ENCODE measurements at places on chromosomes 1 and 21.

DNA sequence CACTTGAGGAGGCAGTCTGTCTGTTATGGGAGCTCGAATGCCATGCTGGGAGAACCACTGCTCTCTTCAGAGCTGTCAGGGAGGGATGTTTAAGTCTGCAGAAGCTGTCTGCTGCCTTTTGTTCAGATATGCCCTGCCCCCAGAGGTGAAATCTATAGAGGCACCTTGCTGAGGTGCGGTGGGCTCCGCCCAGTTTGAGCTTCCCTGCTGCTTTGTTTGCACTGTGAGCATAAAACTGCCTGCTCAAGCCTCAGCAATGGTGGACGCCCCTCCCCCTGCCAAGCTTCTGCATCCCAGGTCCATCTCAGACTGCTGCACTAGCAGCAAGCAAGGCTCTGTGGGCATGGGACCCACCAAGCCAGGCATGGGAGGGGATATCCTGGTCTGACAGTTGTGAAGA is 247.5 kb downstream of the LMX1A start:
- no peak for DNase-seq

DNA sequence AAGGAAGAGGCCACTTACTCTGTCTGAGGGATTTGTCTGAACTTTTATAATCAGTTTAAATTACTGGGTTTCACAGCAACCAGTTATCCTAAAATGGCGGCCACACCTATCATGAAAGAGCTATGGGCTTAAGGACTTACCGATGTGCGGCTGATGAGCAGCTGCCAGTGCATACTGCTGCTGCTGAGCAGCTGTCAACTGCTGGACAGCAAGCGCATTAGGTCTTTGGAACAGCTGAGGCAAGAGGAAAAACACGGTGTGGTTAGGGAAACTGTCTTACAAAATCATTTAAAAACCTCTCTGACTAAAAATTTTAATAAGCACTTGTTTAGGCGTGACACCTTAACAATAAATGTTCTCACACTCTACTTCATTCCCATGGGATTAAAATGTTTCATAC is 72.6 kb upstream of the SDC3 start:
- DNase-seq = no peak

GRCh38 chr1:234139966-234140365 is 233.3 kb upstream of the COA6 start:
- peak; percentile 30 for DNase-seq

GRCh38 chr1:25697435-25698217 is 81.0 kb downstream of the MAN1C1 start:
- no peak for DNase-seq

DNA sequence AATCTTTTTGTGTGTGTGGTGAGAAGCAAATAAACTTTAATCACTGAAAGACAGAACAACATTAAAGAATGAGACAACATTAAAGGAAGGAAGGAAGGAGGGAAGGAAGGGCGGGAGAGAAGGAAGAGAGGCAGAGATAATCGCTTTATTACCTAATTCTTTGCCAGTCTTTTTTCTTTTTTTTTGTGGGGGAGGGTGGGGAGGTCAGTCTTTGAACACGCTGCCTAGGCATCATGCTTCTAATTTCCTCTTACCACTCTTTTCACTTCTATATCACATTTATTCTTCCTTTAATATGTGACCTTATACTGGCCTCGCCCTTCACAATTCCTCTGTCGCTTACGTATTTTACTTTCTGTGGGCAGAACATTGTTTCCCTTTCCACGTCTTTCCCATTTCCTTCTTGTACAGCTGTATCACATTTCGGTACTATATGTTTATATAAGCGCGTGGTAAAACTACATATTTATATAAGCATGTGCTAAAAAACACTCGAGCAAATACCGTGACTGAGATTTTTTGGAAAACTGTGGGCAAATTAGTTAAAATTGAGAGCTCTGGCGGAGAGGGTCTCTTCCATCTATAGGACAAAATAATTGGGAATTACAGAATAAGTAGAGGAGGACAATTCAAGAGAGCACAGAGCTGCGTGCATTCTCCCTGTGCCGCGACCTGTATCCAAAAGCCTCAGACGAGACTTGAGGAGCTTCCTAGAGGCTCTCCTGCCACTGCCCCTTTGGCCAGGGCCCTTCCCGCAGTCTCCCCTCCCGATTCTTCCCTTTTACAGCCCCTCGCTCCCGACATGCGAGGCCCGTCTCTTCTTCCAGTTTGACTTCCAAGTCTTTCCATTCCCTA is 823 bp upstream of the PRKAA2 start:
- peak; percentile 54 for DNase-seq

DNA sequence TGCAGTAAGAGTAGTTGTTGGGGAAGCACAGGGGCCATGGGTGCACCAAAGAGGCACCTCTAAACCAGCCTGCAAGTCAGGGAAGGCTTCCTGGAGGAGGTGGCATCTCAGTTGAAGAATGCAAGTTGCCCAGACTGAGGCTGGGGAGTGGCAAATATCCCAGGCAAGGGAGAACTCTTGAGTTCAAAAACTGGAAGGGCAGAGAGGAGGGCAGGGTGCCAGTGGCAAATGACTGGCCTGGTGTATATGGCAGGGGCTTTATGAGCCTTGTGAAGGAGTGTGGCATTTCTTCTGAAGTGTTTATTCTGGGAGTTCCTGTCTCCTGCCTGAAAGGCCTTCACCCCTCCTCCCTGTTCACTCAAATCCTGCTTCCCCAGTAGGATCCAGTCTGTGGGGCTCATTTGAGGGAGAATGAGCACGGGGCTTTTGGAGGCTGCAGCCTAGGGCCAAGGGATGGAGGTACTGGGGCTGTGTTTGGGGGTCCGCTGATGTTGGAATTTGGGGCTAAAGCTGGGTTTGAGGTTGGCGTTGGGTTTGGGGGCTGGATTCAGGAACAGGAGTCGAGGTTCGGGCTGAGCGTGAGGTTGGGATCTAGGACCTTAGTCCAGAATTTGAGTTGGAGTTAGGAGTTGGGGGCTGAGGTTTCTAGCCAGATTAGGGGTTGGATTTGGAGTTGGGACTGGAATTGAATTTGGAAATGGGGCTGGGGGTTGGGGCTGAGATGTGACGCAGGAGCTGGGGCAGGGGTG is at the start of gene TMEM125:
Gene TMEM125 (plus strand): TSS at position 357 of the 749 bp plus-strand sequence. CDS start 2,740 bp downstream, outside the sequence.
- DNase-seq = no peak

GRCh38 chr1:188426561-188426960 is 1597.8 kb downstream of the PLA2G4A start:
- no peak for DNase-seq

DNA sequence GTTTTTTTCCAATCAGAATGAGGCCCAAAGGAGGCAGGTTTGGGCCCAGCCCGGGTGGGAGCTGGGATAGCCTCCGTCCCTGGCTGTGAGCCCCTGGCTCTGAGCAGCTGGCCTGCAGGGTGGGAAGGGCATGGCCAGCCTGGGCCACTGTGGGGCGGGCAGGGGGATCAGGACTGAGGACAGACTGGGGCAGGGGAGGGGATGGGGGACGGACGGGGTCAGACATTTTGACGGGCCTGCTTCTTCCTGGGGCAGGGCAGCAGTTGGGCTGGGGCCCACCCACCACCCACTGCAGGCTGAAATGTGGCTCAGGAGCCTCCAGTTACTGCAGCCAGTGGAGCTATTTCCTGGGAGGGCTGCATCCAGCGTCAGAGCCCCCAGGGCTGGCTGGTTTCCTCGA is 2.5 kb upstream of the SLC6A9 start:
- no peak for DNase-seq

DNA sequence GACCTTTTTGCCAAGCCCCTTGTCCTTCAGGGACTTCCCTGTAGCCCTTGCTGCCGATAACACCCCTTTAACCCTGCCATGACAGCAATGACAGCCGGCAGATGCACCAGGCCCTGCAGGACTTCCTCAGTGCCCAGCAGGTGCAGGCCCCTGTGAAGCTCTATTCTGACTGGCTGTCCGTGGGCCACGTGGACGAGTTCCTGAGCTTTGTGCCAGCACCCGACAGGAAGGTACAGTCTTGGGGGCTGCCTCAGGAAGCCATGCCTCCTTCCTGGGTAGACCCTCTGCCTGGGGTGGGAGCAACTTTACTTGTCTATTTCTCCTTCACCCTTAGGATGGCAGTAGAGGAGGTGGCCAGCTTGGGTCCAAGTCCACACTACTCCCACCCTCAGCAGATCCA is 16.1 kb upstream of the PADI6 start:
- DNase-seq = no peak

- DNase-seq = peak; percentile 15
Measured at GRCh38 chr21:17612023-17612564, 607 bp downstream of the BTG3 start.

GRCh38 chr1:58936973-58937372 is 153.1 kb upstream of the JUN start:
- no peak for DNase-seq

GRCh38 chr1:165383067-165383466 is 26.6 kb upstream of the LMX1A start:
- no peak for DNase-seq

- DNase-seq = no peak
Measured at GRCh38 chr1:197062692-197063091, 4.4 kb downstream of the F13B start.

DNA sequence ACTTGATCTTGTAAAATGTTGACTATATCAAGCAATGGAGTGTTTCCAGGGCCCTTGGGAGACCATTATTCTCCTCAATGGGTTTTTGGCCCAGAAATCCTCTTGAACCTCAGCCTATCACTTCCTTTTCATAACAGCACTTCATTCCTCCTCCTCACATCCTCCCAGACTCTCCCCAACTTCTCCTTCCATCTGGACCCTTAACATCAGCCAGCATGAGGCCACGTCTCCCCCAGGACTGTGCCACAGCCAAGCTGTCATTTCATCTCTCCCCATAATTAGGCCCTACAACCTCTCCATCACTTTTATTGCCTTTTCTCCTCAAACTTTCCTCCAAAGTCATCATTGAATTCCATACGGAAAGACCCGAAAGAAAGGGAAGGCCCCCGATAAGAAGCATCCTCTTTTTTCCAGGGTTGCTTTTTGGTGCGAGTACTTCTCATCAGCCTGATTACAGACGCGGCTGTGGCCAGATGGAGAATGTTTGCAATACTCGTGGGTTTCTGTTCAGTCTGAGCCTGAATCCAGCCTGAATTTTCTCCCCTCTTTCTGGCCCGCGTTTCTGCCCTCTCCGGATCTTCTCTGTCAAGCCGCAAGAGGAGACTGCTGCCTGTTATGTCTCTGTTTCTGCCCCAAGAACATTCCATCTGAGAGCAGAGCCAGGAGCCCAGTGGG is 52.7 kb upstream of the SLC25A33 start:
- DNase-seq = no peak

GRCh38 chr1:25810341-25811299 is 9.1 kb upstream of the MTFR1L start:
- DNase-seq = peak; percentile 42
